ENCODE measurements at places on chromosomes 3 and 15.

GRCh38 chr3:159786489-159787177, 202.0 kb upstream of the IL12A start:
- DNase-seq, result no peak

DNA sequence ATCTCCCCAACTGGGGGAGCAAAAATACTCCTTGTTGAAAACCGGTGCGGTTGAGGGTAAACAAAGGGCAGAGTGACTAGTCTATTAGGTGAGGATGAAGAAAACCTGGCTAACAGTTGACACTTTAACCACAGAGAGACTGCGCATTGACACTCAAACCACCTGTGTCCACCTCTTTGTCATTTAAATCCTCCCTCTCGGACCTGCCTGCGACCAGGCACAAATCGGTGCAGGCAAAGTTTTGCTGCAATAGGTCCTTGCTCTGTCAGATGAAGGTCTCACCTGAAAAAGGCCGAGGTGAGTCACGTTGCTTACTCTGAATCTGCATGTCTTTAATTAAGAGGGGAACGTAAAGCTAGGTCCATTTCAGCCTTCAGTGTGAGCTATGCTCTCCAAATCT, 494.1 kb upstream of the DPPA4 start:
- no peak for DNase-seq

GRCh38 chr15:78244101-78244500, 9.7 kb upstream of the ACSBG1 start:
- DNase-seq, result no peak

DNA sequence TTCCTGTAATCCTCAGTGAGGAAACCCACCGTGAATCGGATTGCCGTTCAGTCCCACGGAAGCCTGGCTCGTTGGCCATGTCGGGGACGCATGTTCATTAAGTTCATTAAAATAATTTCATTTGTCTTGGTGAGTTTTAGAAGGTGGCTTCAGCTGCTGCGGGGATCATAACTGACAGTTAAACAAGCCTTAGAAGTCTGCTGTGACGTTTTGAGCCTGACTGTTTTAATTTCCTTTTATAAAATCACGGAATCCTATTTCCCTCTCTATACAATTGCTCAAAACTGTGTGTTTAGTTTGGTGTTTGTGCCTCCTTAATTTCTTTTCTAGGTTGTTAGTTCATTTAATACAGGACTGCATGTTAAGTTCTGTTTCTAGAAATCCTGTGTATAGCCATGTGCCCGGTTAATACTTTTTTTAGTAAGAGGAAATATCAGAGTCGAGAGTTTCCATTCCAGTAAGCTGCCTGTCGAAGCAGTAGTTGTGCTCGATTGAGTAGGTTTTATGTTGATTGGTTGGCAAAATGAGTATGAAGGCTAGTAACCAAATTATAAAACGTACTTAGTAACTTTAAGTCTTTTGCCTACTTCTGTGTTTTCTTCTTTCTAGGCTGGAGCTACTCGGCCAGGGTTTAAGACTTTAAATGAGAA, 705 bp downstream of the NIPA2 start:
- DNase-seq, result no peak

GRCh38 chr3:120145542-120146285, 51.5 kb upstream of the GSK3B start:
- DNase-seq, result no peak

DNA sequence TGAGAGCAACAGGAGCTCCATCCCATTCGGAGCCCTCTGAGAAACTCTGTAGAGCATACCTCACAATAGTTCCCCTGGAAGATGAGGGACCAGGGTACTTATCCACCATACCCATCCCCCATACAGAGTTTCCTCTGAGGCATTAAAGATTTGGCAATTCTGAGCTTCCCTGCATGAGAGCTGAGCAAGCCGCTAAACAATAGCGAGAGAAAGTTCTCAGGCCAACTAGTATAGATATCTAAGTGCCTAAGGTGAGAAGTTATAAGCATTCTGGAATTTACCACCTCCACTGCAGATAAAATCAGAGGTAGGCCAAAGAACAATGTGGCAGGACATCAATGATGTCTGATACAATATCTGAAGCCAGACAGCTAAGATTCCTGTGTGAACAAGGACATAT, 129.1 kb upstream of the MBNL1 start:
- no peak for DNase-seq

DNA sequence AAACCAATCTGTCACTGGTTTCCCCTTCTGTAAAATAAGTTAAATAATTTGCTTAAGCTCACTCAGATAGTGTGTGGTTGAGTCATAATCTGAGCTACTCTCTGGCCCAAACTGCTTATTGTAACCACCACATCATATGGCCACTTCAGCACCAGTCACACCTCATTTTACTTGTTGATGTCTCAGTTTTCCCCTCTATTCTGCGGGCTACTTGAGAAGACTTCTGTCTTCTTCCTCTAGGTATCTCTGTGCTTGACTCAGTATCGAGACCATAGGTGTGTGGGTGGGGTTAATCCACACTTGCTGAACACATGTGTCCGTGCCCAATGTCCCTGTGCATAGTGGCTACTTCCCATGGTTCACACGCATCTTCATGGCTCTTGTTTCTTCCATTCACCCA, 32.9 kb downstream of the CRYGS start:
- DNase-seq, result no peak

DNA sequence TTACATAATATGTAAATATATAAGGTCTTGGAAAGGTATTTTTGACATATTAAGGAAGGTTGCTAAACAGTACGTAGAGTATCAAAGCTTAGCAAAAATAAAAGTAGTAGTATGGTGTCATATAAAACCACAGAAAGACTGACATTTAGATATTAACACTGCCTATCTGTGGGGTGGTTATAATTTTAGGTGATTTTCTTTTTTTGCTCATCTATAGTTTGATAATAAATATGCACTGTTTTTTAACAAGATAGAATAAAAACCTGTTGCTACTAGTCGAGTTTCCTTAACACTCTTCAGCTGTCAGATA, 40.7 kb downstream of the ETV5 start:
- no peak for DNase-seq

GRCh38 chr15:22955544-22956119, 24.5 kb downstream of the CYFIP1 start:
- no peak for DNase-seq

GRCh38 chr3:39157359-39157758, 4.0 kb upstream of the CSRNP1 start:
- no peak for DNase-seq

DNA sequence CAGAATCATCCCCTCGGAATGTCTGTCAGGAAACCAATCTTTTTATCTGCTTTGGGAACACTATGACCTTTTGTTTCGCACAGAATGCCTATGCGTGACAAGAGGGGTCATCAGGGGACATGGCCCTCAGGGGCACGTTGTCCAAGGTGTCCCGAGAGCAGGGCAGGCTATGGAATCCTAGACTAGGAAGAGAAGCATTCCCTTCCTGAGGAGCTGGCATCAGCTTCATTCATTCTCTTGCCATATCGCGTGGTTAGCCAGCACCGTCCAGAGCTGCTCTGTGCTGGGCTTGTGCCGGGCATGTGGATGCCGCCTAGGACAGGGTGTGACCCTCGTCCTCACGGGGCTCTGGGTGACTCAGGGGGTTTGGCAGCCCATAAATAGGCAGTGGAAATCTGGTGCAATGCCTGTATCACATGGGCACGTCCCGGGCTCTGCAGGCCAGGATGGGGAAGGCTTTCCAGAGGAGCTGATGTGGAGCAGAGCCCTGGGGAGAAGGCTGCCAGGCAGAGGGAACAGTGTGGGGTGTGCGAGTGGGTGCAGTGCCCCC, 117.8 kb downstream of the TMEM266 start:
- no peak for DNase-seq

DNA sequence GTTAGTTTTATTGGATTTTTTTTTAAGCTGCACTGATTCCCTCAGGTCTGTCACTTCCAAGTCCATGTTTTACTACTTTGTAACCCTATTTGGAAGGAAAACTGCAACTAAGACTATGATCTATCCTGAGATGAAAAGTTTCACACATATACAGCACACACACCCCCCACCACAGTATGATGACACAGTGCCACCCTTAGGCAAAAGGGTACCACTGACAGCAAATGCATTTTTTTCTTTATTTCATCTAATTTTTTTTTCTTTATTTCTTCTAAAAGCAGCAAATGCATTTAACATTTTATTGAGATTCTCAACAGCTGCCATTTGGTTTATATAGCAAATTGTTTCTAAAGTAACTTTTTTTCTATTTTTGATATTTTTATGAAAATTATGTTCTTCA, 21.2 kb downstream of the NGRN start:
- DNase-seq, result no peak

DNA sequence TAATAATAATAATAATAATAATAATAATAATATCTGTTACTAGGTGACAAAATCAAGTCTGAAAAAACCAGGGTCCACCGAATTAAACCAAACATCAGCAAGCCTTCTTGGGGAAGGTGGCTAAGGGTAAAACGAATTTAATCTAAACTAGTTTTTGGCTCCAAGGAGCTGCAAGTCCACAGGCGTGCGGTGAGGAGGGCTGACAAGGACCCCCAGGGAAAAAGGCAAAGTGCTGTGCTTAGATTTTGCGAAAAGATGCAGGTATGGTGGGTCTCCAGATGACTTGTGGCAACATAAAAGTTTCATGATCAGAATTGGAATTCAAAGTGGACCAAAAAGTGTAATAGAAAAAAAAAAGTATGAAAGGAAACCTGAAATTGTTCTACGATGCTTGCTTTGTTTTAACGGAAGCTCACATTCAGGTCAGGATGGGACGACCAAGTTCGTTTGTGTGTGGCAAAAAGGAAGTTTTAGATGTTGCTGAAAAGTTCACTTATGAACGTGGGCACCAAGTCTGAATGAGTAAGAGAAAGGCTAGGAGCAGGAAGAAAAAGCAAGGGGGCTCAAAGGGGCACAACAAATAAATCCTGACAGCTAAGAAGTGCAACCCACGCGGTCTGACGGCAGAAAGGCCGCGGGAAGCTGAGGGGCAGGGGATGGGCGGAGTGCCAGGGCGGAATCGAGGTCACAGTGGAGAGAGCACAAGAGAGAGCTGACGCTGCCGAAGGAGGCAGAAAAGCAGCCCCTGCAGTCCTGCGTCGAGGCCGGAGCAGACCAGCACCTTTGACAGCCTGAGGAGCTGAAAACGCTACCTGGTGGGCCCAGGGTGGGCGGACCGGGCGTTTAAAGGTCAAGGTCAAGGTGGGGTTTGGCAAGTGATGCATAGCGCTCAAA, 1.1 kb downstream of the WDR82 start:
- peak; percentile 43 for DNase-seq

DNA sequence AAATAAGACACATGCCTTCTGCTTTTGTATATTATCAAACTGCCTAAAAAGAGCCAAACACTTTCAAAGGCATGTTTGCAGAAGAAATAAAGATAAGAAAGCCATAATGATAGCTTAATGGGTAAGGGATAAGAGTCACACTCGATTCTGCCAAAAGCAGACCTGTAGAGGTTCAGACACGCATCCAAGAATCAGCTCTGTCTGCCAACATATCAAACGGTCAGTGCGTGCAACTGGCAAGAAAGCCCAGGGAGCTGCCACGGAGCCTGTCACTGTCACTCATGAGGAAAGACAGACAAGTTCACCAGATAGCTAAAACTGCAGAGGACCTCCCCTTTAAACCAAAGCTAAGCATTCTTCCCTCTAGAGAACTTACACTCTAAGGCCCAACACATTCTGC, 23.2 kb downstream of the DCP1A start:
- DNase-seq, result no peak

DNA sequence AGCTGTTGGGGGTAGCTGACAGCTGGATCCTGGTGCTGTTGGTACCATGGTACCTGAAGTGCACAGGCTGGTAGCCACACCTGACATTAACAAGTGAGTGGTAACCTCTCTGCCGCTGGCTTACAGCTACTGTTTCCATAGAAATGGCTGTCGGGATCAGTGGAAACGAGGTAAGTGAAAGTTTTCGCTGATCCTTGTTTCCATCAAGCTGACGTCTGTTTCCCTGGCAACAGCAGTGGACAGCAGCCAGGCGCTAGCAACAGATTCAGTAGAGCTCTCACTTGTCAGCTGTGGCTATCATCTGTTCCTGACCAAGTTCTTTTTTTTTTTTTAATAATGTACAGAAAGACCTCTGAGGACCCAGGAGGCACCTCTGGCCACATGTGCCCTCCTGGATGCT, 166.2 kb downstream of the CHDH start:
- DNase-seq, result peak; percentile 15

DNA sequence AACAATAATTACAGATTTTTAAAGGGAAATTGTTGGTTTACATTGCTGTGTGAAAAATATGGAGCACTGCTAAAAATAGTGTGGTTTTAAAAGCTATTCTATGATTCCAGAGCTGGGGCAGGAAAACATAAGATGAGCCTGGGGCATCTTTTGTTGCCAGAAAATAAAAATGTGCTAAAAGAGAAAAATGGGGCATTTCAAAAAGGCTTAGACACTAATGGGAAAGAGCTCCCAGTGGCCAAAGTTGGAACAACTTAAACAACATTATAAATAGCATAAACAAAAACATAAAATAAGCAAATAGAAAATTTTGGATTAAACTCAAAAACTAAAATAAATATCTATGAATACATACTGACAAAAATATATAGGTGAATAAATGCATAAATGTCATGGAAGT, 478.9 kb downstream of the NLGN1 start:
- DNase-seq, result no peak

- DNase-seq, result no peak
Measured at GRCh38 chr15:100334015-100334414, 7.8 kb downstream of the ADAMTS17 start.

DNA sequence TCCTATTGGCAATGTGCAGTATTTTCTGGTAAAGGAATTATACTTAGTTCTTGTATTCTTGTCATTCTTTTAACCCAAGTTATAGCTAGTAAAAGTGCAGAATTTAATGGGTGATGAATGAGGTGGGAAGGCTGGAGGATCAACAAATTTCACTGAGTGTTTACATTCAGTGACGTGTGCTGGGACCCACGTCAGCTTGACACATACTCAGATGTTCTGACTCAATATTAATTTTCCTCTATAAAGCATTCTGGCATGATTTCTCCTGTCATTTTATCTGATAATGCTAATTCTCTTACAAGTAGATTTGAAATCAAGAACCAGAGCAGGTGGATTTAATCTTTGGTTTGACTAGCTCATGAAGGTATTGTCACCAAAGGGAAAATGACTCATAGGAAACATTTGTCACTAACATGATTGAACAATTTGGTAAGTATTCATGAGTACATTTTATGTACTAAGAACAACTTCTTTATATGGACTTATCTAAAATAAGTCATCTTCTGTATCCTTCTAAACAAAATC, 71.0 kb upstream of the SYNPR start:
- DNase-seq, result no peak

DNA sequence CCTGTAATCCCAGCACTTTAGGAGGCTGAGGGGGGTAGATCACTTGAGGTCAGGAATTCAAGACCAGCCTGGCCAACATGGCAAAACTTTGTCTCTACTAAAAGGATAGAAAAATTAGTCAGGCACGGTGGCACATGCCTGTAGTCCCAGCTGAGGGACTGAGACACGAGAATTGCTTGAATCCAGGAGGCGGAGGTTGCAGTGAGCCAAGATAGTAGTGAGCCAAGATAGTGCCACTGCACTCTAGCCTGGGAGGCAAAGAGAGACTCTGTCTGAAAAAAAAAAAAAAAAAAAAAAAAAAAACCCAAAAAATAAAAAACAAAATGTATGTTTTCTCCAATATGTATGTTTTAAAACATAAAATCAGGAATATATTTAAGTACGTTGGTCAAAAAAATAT, 16.3 kb downstream of the TARS3 start:
- no peak for DNase-seq

GRCh38 chr15:53834214-53834613, 74.8 kb upstream of the WDR72 start:
- DNase-seq, result no peak

- no peak for DNase-seq
Measured at GRCh38 chr3:99960941-99961340, 143.3 kb downstream of the CMSS1 start.

- no peak for DNase-seq
Measured at GRCh38 chr3:147654827-147655226, 245.7 kb downstream of the ZIC1 start.

- no peak for DNase-seq
Measured at GRCh38 chr15:74400313-74400860, 32.9 kb upstream of the CYP11A1 start.
